HAP-1 (cell line): ENCODE measurements at places on chromosomes 1 and 21.

DNA sequence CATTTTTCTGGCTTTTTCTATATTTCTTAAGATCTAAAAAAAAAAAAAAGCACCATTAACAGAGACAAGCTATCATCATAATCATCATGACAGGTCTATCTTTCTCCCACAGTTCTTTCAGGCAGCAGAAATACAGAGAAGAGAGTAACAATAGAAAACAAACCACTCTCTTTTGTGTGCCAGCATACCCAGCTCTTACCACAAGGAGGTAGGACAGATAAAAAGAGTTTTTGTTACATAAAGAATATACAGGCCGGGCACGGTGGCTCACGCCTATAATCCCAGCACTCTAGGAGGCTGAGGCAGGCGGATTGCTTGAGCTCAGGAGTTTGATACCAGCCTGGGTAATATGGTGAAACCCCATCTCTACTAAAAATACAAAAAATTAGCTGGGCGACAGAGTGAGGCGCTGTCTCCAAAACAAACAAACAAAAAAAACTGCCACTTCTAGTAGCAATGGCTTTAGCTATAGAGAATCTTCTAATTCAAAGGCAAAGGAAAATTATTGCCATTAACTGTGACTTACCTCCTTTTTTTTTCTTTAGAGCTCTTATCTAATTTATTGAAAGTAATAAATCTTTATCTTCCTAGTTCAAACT lies 39.7 kb downstream of the ANKRD13C start:
- peak; percentile 29 for DNase-seq

DNA sequence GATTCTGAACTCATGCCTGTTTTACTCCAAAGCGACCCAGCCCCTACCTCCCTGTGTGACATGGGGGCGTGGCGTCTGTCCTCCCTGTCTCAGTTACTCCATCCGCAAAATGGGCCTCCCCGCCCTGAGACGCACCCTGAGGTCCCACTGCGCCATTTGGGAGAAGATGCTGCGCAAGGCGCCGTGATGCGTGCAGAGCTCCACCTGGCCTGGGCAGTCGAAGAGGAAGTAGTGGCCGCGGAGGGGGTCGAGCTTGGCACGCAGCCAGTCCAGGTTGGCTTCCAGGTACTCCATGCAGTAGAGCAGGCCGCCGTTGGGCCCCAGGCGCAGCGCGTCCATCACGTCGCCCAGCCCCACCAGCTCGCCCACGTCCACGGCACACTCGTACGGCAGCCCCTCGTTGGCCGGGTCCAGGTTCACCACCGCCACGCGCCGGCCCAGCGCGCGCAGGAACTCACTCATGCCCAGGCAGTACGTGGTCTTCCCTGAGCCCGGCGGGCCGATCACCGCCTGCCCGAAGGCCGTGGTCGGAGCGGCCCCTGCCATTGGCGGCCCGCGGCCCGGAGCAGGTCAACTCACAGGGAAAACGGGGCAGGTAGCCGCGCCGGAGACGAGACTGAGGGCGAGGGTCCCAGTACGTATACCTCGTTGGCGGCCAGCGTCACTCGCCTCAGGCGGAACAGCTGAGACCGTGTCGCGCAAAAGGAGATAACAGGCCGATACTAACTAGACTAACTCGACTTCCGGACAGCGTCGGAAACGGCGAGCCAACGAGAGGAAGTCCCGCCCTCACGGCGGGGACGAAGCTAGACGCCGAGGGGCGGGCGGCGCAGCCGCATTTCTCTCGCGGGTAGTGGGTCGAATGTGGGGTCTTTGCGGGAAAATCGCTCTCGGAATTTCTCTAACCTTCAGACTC lies at the start of gene GPN2:
GPN2 (minus strand) TSS at position 733 of the 916 bp plus-strand sequence; CDS start at position 546, 187 bp downstream.
- peak; percentile 82 for DNase-seq

GRCh38 chr1:151043163-151043562 lies 4.4 kb upstream of the C1orf56 start:
- no peak for DNase-seq

- no peak for DNase-seq
Observed at GRCh38 chr1:202623075-202623474, 87.2 kb downstream of the SYT2 start.

GRCh38 chr1:108745980-108746381 lies 493 bp upstream of the STXBP3 start:
- DNase-seq = no peak

GRCh38 chr1:19812875-19813642 lies 2.0 kb downstream of the RNF186 start:
- DNase-seq = no peak

GRCh38 chr1:227192163-227192562 lies 126.1 kb downstream of the CDC42BPA start:
- no peak for DNase-seq

- DNase-seq = no peak
Observed at GRCh38 chr1:46406881-46407608, 12.9 kb downstream of the FAAH start.

GRCh38 chr1:27476237-27476636 lies 13.7 kb downstream of the WASF2 start:
- DNase-seq = no peak

- DNase-seq = no peak
Observed at GRCh38 chr1:218553197-218553596, 208.1 kb downstream of the TGFB2 start.

GRCh38 chr1:156816561-156817328 lies at the start of gene SH2D2A:
SH2D2A (minus strand) TSS chr1:156816848; CDS start chr1:156816708, 140 bp downstream.
- DNase-seq = no peak

- DNase-seq = peak; percentile 43
Observed at GRCh38 chr1:204837440-204838084, 33.1 kb upstream of the NFASC start.

DNA sequence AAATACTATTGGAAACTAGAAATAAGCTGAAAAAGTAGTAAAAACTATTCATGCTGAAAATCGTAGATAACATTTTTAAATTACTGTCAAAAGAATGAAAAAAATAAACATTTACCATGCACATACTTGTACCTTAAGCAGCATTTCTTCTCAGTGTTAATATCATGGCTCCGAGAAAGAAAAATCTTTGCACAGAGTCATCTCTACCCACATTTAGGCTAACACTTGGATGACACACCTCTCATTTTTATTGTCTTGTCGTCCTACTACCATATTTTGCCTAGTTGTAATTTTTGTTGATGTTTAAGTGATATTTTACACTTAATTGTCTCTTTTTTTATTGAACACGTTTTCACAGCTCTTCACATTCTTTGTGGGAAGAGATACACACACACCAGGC lies 1.7 kb upstream of the TNFSF4 start:
- no peak for DNase-seq

DNA sequence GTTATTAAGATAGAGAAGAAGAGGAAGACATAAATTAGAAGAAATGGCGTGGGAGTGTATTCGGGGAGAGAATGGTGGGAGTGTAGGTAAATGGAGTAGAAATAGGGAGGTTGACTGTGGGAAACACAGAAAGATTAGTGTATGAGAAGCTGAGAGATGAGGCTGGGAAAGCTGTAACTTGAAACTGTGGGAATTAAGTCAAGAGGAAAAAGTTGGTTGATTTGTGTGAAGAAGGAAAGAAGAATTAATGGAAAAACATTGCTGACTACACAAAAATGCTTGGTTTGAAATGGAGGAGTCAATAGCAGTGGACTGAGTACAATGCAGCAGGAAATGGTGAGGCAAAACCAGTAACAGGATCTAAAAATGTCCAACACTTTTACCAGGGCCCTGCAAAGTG lies 448.3 kb downstream of the PTPRC start:
- DNase-seq = no peak

- no peak for DNase-seq
Observed at GRCh38 chr1:211623515-211623914, 44.6 kb upstream of the SLC30A1 start.

DNA sequence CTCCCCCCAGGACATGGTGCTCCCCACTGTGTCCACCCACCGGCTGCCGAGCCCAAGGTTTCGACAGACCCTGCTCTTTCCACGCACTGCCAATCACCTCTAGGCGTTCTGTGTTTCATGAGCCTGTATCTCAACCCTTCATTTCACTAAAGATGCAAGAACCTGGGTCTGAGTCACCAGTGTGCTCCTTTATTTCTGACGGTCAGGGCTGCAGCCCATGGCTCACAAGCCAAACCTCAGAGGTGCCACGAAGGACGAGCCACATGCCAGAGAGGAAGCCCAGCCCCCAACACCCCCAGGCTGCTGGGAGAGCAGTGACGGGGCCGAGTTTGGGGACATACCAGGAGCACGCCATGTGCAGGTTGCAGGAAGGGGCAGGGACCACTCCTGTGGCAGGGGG lies 79.2 kb upstream of the ARHGEF16 start:
- no peak for DNase-seq

DNA sequence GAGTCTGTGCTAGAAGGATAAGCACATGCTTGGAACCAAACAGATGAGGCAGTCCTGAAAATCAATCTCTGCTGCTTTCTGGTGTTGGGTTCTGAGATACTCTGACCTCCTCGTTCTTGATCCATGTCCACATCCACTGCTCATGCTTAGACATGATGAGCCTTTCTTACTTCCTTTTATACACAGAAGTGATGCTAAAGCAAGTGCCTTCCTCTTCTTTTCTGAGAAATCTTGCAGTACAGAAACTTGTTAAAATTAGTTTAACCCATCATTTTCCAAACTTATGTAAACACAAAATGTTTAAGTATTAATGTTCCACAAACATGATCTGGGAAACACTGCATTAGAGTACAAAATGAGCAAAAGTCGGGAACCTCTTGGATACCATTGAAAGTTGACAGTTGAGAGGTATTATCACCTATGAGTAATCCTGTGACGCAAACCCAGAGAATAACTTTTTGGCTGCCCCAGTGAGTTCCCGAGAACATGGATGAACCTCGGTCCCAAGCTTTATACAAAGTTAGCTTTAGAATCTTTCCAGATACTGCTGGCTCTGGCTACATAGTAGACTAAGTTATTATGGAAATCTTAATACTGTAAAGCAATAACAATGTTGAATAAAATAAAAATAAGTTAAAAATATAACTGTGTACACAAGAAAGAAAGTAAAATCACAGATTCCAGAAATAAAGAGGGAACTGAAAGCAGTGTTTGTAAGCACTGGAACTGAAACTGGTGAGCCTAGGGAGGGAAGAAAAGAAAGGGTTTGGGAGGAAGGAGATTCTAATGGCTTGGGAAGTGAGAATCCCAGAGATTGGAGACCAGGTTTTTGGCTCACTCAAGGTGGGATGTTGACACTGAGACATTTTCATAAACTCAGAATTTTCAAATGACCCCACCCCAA lies 429.3 kb upstream of the RUNX1 start:
- DNase-seq = no peak

DNA sequence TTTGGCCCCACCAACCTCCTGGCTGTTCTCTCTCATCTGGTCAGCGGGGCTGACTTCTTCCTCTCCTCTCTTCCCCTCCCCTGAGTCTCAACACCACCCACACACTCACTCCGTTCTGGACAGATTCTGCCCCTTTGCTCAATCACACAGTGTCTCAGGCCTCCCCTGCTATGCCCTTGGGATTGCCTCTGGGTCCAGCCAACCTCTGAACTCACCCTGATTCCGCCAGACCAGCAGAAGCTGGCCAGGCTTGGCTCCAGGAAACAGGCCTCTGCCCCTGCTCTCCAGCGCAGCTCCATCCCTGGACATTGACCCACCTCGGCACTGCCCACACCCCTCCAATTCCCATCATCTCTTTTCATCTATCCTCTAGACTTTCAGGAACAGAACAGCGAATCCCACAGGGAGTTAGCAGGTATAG lies 22.1 kb downstream of the AHDC1 start:
- DNase-seq = no peak

DNA sequence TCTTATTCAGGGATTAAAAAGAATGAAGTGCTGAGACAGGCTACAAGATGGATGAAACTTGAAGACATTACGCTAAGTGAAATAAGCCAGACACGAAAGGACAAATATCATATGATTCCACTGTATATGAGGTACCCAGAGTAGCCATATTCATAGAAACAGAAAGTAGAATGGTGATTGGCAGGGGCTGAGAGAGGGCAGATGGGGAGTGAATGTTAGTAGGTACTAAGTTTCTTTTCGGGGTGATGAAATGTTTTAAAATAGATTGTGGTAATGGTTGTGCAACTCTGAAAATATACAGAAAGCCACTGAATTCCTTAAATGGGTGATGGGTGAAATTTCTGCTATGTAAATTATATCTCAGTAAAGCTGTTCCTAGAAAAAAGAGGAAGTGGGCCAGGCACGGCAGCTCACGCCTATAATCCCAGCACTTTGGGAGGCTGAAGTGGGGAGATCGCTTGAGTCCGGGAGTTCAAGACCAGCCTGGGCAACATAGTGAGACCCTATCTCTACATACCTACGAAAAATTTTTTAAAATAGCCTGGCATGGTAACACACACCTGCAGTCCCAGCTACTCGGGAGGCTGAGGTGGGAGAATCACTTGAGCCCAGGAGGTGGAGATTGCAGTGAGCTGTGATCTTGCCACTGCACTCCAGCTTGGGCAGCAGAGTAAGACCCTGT lies 15.9 kb downstream of the SLC27A3 start:
- no peak for DNase-seq

- no peak for DNase-seq
Observed at GRCh38 chr1:7572654-7573152, 198.4 kb upstream of the VAMP3 start.

DNA sequence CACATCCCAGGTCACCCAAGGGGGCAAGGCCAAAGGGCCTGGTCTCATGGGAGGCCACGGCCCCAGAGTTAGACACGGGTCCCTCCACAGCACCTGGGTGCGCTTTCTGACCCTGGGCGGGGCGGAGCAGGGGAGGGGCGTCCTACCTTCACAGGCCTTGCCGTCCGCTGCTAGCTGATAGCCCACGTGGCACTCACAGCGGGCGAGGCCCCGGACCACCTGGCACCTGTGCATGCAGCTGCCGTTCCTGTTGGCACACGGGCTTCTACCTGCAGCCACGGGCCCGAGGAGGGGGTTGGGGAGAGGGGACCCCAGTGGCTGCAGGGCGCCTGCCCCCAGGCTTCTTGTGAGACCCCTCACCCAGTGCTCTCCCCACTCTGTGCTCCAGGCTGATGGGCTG lies 59.9 kb downstream of the ARHGEF16 start:
- no peak for DNase-seq

DNA sequence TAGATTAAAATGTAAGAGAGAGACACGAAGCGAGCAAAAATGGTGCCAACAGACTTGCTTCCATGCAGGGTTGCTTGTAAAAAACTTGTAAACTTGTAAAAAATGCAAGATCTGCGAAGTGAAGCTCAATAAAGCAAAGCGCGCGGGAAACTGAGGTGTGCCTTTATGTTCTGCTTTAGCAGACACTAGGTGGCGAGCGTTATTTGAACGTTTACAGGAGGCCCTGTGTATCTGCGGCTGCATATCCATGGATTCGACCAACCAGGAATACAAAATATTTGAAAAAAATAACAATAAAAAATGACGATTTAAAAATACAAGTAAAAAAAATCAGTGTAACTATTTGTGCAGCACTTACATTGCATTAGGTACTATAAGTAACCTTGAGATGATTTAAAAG lies 1.5 kb downstream of the UBE2G2 start:
- DNase-seq = no peak

GRCh38 chr21:37770461-37770860 lies 145.8 kb downstream of the KCNJ6 start:
- no peak for DNase-seq

DNA sequence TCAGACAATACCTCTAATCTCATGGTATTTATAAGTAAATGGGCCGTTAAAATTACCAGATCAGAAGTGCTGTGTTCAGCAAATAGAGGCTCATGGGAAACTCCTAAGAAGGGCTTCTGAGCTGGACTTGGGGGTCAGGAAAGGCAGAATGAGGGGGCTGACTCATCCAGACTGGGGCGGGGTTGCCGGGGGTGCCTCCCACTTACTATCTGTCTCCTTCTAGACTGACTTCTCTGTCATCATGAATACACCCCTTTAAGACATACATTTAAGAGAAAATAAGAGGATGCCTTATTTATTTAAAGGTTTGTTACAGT lies 96.0 kb upstream of the ERRFI1 start:
- DNase-seq = no peak
